Upper lobe of left lung (tissue), 6 donors: ENCODE measurements at places on chromosomes 11 and 22. TPM values are rescaled to one million over a fixed set of nuclear protein-coding genes. Genes with fewer than 3 reads are reported as not detected.

CNIH2 gene
- not detected for total RNA-seq

LRRC55 gene
- total RNA-seq: not detected

HEPHL1 gene
- not detected for total RNA-seq

OR52N4 gene
- 1.9 TPM for total RNA-seq

ACAD8 gene
- total RNA-seq: 27.7 TPM

OR52N1 gene
- total RNA-seq: not detected

C11orf71 gene
- total RNA-seq: 6.2 TPM

MS4A14 gene
- total RNA-seq: 35.6 TPM

CCDC87 gene
- total RNA-seq: 0.22 TPM

SGSM1 gene
- 0.76 TPM for total RNA-seq

MEI1 gene
- total RNA-seq: 10.5 TPM

POTEH gene
- not detected for total RNA-seq

GGT5 gene
- 4.2 TPM for total RNA-seq

OR10A2 gene
- total RNA-seq: not detected

DUSP8 gene
- total RNA-seq: 10.9 TPM

KRTAP5-9 gene
- total RNA-seq: 0.26 TPM

ATXN10 gene
- total RNA-seq: 113 TPM

HBG1 gene
- total RNA-seq: 2.9 TPM

GTF2H1 gene
- 52.7 TPM for total RNA-seq

TRIM29 gene
- total RNA-seq: 36.7 TPM

RGL4 gene
- 2.6 TPM for total RNA-seq

APOL4 gene
- 9.0 TPM for total RNA-seq

C11orf52 gene
- total RNA-seq: 26.7 TPM

TRPC6 gene
- 21.4 TPM for total RNA-seq

CHST1 gene
- total RNA-seq: 1.6 TPM

TRPM5 gene
- total RNA-seq: not detected

ARL2 gene
- 79.8 TPM for total RNA-seq

SCGB1D2 gene
- not detected for total RNA-seq

LIF gene
- 5.5 TPM for total RNA-seq

RASL10A gene
- 33.5 TPM for total RNA-seq

IL18 gene
- 40.7 TPM for total RNA-seq

FAM118B gene
- total RNA-seq: 34.5 TPM

GRAP2 gene
- 6.7 TPM for total RNA-seq

OR51E2 gene
- not detected for total RNA-seq

DDX17 gene
- 485 TPM for total RNA-seq

TMEM132A gene
- total RNA-seq: 9.5 TPM

KCNJ4 gene
- not detected for total RNA-seq

NFRKB gene
- 23.1 TPM for total RNA-seq

MS4A18 gene
- total RNA-seq: not detected
